Endothelial cell (in vitro differentiated cells): ENCODE measurements at places on chromosomes 12 and 14.

DNA sequence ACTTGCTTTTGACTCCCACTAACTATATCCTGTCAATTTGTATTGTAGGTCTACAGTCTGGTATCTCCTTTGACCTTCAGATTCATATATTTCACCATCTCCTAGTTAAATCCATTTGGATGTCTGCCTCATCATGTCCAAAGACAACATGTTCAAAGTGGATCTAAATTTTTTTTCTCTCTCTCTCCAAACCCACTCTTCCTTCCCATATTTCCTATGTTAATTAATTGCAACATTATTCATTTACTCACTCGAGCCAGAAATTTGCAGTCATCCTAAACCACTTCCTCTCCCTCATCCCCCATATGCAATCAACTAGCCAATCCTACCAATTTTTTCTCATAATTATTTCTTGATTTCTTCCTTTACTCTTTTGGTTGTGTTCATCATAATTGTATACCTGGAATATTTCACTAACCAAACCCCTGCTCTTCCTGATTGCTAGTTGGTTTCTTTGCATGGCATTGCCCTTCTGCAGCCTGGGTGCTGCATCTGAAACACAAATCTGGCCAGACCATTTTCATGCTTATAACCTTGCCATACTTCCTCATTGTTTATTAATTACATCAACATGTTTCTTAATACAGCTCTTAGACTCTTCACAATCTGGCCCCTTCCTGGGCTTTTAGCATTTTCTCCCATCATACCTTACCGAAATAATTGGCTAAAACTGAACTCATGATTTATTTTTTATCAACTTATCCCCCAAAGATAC, 442.2 kb downstream of the ADAMTS20 start:
- DNase-seq = no peak

DNA sequence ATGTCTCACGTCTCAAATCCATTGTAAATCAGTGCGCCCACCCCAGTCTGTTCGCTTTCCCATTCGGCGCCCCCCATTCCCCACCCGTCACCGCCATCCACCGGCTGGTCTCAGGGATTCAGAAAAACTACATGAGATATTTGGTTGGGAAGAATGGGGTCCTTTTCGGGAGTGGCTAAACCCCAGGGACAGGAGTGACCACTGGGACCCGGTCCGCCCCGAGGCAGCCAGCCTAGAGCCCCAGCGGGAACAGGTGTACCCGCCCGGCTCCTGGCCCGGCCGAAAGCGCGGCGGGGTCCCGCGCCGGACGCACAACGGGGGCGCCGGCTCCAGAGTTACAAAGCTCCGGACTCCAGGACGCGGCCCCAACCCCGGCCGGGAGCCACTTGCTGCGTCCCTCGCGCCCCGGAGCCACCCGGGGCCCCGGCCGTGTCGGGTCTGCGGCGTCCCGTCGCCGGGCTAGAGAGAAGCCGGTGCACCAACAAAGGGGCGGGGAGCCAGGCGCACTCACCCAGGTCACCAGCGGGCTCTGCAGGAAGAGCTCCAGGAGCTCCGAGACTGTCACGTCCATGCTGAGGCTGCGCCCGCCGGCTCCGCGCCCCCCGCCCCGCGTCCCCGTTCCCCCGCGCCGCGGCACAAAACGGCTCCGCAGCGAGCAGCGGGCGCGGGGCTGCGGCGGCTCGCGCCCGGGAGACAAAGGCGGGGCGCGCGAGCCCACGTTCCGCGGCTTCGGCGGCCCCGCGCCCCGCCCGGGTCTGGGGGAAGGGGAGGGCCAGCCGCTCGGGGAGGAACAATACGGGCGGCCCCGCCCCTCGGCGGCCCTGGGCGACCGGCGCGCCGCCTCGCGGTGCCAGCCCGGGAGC, at the start of gene CCDC88C:
CCDC88C (minus strand) TSS at position 701 of the 863 bp plus-strand sequence; CDS start at position 571, 130 bp downstream.
- DNase-seq = peak; percentile 69

- DNase-seq = peak; percentile 38
Measured at GRCh38 chr12:53324113-53324778, 2.8 kb upstream of the AAAS start.

DNA sequence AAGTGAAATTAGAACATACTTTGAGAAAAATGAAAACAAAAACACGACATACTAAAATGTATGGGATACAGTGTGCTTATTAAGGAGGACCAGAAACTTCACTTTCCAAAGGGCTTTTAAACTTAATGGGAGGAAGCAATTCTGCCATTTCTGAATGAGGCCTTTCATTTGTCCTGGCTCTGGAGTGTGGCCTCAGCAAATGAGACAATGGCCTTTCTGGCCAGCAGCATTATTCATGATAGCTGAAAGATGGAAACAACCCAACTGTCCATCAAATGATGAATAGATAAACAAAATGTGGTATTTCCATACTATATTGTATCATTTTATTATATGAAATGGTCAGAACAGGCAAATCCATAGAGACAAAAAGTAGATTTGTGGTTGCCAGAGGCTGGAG, 338.6 kb downstream of the CEP128 start:
- DNase-seq = no peak

- peak; percentile 27 for DNase-seq
Measured at GRCh38 chr12:95473231-95473883, 595 bp upstream of the METAP2 start.

GRCh38 chr14:68783408-68784225, 9.2 kb downstream of the ZFP36L1 start:
- no peak for DNase-seq

DNA sequence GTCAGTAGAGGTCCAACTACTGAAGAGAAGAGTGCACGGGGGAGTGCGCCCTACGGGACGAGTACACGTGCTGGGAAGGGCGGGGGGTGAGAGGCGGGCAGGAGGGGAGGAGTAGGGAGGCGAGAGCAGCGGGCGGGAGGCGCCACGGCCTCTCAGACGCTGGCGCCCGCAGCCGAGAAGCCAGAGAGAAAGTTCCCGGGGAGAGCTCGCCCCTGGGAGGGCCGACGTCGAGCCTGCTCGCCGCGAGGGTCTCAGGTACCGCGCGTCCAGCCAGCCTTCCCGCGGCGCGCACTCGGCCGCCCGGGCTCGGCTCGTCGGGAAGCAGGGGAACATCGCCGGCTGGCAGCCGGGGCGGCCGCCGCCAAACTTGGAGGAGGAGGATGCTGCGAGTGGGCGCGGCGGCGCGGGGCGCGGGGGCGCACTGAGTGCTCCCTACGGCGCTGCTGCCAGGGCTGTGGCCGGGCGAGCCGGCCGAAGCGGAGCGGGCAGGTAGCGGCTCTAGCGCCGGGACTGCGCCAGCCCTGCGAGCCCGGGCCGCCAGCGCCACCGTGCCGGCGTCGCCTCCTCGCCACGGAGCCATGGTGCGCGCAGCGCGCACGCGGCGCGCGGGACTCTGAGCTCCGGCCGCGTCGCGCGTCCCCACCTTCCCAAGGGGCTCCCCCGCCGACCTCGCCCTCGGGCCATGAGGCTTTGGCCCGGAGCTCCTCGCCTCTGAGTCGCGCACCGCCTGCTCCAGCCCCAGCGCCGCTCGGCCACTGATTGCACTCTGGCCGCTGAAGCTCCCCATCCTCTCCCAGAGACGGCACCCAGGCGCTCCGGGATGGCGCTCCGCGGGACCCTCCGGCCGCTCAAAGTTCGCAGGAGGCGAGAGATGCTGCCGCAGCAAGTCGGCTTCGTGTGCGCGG, at the start of gene SLC24A4:
SLC24A4 (plus strand) TSS at position 155 of the 905 bp plus-strand sequence; CDS start at position 821, 666 bp downstream.
- DNase-seq = peak; percentile 31

GRCh38 chr12:132899033-132899432, 11.6 kb upstream of the CHFR start:
- DNase-seq = no peak

GRCh38 chr12:102618197-102618877, 138.0 kb upstream of the IGF1 start:
- DNase-seq = no peak

DNA sequence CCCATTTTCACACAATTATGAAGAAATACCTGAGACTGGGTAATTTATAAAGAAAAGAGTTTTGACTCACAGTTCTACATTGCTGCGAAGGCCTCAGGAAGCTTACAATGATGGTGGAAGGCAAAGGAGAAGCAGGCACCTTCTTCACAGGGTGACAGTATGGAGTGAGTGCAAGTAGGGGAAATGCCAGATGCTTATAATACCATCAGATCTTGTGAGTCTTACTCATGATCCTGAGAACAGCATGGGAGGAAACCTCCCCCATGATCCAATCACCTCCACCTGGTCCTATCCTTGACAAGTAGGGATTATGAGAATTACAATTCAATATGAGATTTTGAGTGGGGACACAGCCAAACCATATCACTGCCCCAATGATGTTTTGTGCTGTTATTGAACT, 189.3 kb upstream of the CRY1 start:
- no peak for DNase-seq

DNA sequence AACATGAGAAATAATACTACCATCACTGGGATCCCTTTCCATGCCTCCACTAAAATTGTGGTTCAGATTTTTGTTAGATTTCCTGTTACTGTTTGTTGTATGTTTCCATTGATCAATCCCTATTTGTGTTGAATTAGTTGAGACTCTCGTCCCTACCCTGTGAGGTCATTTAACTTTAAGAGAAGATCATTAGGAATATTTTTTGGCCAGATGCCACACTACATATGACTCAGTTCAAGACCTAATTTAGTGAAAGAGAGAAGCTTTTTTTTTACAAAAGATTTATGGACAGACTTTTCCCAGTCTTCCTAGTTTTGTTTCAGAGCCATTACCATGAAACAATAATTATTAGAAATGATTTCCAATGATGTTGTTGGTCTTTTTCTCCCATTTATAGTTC, 35.5 kb downstream of the CPSF6 start:
- no peak for DNase-seq

DNA sequence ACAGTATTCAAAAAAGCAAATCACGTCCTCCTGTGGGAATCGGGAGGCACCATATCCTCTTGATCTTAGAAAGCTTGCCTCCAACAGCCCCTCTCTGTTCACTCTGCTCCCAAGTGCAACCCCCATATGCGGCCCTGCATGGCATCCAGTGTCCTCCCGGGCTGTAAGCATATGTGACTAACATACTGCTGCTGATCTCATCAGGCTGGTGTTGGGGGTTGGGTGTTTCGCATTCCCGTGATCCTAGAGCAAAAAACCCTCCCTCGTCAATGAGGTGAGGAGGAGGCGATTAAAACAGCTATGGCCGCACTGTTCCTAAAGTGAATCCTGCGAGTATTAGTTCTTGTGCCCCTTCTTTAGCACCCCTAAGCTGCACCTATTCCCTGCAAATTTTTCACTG, 28.1 kb upstream of the PPM1A start:
- DNase-seq = no peak

DNA sequence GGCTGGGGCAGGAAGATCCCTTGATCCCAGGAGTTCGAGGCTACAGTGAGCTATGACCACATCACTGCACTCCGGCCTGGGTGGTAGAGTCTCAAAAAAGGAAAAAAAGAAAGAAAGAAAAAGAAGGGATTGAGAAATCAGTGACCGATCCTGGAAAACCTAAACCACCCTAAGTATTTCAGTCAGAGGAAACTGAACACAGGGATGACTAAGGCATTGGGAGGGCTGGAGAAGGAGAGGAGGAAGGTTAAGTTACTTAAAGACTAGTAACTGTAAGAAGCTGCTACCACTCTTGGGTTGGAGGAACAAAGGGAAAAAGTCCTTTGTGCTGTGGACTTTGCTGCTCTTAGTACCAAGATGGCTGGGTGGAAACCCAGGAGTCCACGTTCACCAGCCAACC, 10.6 kb downstream of the HHIPL1 start:
- no peak for DNase-seq

DNA sequence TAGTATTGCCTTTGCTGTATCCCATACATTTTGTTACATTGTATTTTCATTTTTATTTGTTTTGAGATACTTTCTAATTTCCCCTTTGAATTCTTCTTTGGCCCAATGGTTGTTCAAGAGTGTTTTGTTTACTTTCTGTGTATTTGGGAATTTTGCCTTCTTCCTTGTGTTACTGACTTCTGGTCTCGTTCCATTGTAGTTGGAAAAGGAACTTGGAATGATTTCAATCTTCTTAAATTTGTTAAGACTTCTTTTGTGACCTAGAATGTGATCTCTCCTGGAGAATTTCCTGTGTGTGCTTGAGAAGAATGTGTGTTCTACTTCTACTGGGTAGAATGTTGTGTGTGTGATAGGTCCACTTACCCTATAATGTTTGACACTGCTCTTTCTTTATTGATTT, 304.4 kb upstream of the RTL1 start:
- no peak for DNase-seq

DNA sequence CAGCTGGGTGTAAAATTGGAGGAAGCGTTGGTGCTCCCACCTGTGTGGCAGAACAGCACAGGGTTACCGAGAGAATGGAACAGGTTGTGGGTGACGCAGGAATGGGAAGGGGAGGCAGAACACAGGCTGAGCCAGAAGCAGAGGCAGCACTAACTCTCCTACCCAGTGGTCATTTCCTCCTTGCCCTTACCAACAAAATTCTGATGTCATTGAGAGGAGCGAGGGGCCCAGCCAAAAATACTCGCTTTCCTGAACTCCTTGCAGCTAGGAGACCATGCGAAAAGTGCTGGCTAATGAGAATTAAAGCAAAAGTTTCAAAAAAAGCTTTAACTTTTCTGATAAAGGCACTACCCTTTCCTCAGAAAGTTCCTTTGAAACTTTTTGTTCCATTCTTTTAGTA, 54.4 kb upstream of the HMGA2 start:
- DNase-seq = no peak

DNA sequence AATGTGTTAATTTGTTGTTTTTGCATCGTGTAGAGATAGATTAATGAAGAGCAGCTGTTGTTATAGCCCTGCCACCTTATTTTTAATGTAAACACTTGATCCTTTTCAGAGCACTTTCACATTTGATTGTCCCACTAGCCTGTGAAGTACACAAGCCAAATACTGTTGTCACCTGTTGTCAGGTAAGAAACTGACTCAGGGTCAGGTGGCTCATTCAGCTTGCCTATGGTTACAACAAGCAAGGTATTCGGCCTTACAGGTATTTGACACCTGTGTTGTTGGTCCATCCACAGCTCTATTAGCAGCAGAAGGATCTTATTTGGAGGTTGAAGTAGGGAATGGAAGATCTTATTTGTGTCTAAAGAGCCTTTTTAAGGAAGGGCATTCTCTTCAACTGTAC, 108.9 kb downstream of the GPR135 start:
- no peak for DNase-seq

DNA sequence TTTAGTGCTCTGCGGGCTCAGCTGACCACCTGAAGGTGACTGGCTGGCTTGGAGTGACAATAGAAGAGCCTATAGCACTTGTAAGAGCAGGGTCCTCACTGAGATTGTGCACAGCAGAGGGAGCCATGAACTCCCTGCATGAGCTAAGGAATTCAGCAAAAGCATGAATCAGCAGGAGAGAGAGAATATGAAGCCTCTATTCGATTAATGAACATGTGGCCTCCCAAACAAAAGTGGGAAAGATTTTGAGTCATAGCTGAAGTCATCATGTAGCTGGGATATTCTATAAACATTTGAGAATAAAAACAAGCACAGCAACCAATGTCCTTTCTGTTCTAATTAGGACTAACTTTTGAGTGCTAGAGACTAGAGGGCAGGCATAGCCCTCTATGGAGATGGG, 626.6 kb downstream of the DIO2 start:
- no peak for DNase-seq

- no peak for DNase-seq
Measured at GRCh38 chr14:90062822-90063539, 1.2 kb downstream of the KCNK13 start.
